Stimulated activated naive B cell treated with anti-CD40 and anti-IgM and Interleukin-4, amounts not matched to agents 10 μg/mL and 1 μg/mL and 100 μg/mL, for 72 hours (primary cell): ENCODE measurements at places on chromosomes 1 and 21.

- peaks cover 63% of the 10 kb centered on the region for H3K27me3 ChIP-seq
- peaks cover 9% of the 10 kb centered on the region for H3K4me1 ChIP-seq
- H3K36me3 ChIP-seq: no peaks in the 10 kb centered on the region
- H3K27ac ChIP-seq: no peak overlapping the region
- DNase-seq: no peak
- H3K4me3 ChIP-seq: peak overlapping the region; percentile 50
Observed at GRCh38 chr1:235650341-235651169, 971 bp upstream of the GNG4 start.

GRCh38 chr1:67646145-67647035, 38.6 kb upstream of the GADD45A start:
- H3K27me3 ChIP-seq: no peaks in the 10 kb centered on the region
- no peak for DNase-seq
- H3K36me3 ChIP-seq: no peaks in the 10 kb centered on the region

DNA sequence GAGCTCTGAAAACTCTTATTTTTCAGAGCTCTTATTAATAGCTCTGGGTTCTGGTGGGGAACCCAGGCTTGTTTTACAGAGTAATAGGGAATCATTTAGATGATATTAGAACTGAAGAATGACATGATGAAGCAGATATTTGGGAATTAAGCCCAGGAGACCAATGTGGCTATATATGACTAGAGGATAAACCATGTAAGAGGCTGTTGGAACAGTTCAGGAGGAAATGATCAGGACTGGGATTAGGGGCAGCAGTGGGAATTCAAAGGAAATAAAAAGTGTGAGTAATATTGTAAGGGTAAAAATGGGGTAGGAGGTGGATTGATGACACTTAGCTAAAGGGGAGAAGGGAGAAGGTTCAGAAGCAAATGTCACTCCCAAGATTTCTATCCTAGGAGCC, 58.6 kb downstream of the GIPC2 start:
- DNase-seq: no peak
- no peaks in the 10 kb centered on the region for H3K36me3 ChIP-seq
- no peaks in the 10 kb centered on the region for H3K27me3 ChIP-seq
- H3K27ac ChIP-seq: no peak overlapping the region

GRCh38 chr1:208951908-208952307, 631.6 kb upstream of the CAMK1G start:
- no peak overlapping the region for H3K27ac ChIP-seq
- no peaks in the 10 kb centered on the region for H3K36me3 ChIP-seq
- DNase-seq: no peak
- H3K4me1 ChIP-seq: no peaks in the 10 kb centered on the region
- no peak overlapping the region for H3K4me3 ChIP-seq

- DNase-seq: no peak
- H3K27me3 ChIP-seq: no peaks in the 10 kb centered on the region
- peaks cover 29% of the 10 kb centered on the region for H3K4me1 ChIP-seq
- H3K27ac ChIP-seq: no peak overlapping the region
Observed at GRCh38 chr1:41171266-41171874, 70.7 kb downstream of the SCMH1 start.

DNA sequence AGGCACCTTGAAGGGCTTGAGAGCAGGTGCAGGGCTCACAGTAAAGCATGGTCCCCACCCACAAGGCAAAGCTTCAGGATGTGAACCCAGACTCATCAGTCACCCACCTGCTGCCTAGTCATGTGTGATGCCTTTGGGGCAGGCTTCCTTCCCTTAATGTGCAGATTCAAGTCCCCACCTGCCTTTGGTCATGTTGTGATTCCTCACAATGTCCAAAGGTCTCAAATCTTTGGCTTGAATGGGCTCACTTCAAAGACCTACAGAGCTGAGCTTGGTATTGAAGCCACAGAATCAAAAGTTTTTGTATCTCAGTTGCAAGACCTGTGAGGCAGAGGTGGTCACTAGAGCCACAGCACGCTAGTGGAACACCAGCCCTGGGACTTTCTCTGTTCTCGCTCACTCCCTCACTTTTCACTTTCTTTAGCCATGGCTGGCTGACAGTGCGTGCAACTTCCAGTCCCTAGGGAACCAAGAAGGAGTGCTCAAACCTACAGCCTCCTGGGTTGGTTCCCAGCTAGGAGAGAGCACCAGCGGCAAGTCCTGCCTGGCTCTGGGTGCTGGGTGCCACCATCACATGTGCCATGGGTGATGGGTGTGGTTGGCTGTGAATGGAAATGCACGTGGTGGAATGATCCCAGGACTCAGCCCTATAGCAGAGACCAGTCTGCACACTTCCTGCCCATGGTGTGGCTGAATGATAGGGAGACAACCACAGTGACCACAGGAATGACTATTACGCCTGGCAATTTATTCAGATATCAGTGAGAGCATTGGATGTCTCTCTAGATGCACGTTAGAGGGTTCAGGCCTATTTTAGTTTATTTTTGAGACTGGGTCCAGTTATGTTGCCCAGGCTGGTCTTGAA, 26.4 kb upstream of the CLIC6 start:
- peak; percentile 40 for DNase-seq
- no peaks in the 10 kb centered on the region for H3K36me3 ChIP-seq
- H3K4me3 ChIP-seq: peak overlapping the region; percentile 13
- peaks cover 23% of the 10 kb centered on the region for H3K4me1 ChIP-seq
- peaks cover 4% of the 10 kb centered on the region for H3K27me3 ChIP-seq

DNA sequence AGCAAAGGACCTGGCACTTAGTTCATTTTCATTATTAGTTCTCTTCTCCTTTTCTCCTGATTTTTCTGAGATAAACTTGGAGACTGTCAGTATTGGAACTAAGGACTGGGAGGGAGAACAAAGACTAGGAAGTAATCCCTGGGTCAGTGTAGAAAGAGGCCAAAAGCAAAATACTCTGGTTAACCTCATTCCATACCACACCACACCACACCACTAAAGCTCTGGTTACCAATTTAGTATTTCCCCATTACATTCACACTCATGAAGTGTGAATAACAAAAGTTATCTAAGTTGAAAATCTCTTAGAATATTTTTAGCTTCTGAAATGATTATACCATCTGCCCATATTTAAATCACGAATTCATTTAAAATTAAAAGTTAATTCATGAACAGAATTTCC, 68.9 kb upstream of the DMRTA2 start:
- no peak overlapping the region for H3K4me3 ChIP-seq
- peaks cover 3% of the 10 kb centered on the region for H3K4me1 ChIP-seq
- no peaks in the 10 kb centered on the region for H3K27me3 ChIP-seq
- H3K36me3 ChIP-seq: peaks cover 63% of the 10 kb centered on the region
- H3K27ac ChIP-seq: no peak overlapping the region

- H3K36me3 ChIP-seq: peaks cover 1% of the 10 kb centered on the region
- no peak for DNase-seq
- H3K4me1 ChIP-seq: peaks cover 15% of the 10 kb centered on the region
- H3K27ac ChIP-seq: peak overlapping the region; percentile 48
Observed at GRCh38 chr1:41504114-41505035, 19.9 kb upstream of the EDN2 start.

DNA sequence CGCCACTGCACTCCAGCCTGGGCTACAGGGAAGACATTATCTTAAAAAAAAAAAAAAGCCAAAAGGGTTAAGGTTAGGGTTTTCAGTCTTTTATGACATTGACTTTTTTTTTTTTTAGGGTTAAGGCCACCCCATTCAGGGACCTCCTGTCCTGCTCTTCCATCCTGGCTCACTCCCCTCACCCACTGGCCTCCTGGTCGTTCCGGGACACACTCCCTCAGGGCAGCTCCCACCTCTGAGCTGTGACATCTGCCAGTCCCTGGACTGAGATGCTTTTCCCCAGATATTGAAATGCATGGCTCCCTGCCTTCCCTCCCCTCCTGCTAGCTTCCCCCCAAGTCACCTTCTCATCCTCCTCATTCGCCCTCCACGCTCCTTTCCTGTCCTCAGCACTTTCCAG, 9.6 kb downstream of the PLEKHG5 start:
- H3K4me1 ChIP-seq: peaks cover 10% of the 10 kb centered on the region
- no peaks in the 10 kb centered on the region for H3K36me3 ChIP-seq
- H3K27ac ChIP-seq: no peak overlapping the region
- H3K4me3 ChIP-seq: no peak overlapping the region
- no peak for DNase-seq
- peaks cover 34% of the 10 kb centered on the region for H3K27me3 ChIP-seq

DNA sequence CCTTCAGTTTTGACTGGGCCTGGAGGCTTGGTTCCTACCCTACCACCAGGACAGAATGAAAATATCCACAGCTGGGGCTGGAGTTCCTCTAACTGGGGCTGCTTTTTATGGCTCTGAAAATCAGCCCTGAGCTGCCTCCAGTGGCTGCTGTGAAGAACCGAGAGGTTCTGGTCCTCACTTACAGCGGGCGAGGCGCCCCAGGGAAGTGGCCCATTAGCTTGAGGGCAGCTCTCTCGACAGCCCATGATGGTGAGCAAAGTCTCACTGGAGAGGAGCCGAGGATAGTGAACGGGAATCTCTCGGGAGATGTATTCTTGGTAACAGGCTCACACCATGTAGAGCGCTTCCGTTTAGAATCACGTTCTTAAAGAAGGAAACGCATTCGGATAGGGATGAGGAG, 459.7 kb downstream of the KIF26B start:
- H3K4me1 ChIP-seq: no peaks in the 10 kb centered on the region
- DNase-seq: no peak
- H3K4me3 ChIP-seq: no peak overlapping the region
- no peak overlapping the region for H3K27ac ChIP-seq

- H3K36me3 ChIP-seq: peaks cover 32% of the 10 kb centered on the region
- no peak for DNase-seq
- H3K4me3 ChIP-seq: no peak overlapping the region
- H3K27ac ChIP-seq: peak overlapping the region; percentile 97
Observed at GRCh38 chr21:36068748-36069398, 951 bp upstream of the CBR1 start.

DNA sequence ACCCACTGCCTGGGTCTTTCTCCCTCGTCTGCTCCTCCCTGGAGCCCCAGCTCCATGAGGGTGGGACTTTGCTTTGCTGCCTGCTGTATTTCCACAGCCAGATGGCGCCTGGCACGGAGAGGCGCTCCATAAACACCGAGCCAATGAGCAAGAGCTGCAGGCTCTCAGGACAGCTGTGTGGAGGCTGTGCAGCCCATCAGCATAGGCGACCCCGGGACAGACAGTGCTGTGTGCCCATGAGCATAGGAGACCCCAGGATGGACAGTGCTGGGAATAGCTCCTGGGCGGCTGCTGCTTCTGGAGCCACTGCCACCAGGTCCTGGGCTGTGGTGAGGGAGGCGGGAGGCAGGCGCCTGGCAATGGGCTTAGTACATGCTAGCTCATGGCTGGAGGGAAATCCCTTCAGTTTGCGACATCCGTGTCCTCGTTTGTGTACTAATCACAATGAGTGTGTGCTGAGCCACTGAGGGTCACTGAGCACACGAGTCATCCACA, 29.2 kb downstream of the CEP104 start:
- peaks cover 64% of the 10 kb centered on the region for H3K36me3 ChIP-seq
- H3K4me3 ChIP-seq: no peak overlapping the region

DNA sequence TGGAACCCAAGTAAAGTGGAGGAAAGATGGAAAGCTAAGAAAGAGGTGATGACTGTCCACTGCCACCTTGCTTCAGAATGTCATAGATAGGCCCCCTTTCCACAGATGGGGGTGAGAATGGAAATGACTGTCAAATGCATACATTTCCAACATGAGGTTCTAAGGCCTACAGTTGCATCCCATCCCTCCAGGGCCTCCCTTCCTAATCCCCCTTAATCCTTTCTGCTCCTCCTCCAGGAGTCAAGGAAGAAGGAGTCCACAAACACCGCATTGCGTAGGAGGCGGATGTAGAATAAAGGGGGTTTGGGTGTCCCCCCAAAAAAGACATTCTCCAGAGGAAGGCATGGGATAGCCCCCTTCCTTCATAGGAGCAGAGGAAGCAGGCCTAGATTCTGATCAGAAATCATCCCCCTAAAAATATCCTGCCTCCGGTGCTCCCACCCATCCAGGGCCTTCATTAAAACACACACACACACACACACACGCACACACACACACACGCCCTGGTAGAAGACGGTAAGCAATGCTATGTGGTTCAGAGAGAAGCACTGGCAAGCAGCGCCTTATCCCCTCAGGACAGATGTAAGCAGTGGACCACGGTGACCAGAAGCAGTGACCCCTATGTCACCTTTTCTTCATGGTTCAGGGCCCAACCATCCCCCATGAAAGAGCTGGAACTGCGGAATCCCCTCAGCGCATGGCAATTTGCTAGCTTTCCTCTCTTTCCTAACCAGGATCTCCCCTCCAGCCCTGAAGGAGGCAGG, 2.0 kb downstream of the SV2A start:
- H3K4me3 ChIP-seq: peak overlapping the region; percentile 5
- H3K27me3 ChIP-seq: peaks cover 32% of the 10 kb centered on the region

DNA sequence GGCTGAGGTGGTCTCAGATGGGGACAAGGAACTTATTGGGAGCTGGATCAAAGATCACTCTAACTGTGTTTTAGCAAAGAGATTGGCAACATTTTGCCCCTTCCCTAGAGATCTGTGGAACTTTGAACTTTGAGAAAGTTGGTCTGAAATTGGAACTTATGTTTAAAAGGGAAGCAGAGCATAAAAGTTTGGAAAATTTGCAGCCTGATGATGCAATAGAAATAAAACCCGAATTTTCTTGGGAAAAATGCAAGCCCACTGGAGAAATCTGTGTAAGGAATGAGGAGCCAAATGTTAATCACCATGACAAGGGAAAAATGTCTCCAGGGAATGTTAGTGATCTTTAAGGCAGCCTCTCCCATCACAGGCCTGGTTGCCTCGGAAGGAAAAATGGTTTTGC, 17.2 kb downstream of the CFH start:
- no peak overlapping the region for H3K27ac ChIP-seq
- H3K27me3 ChIP-seq: no peaks in the 10 kb centered on the region

- DNase-seq: no peak
- no peak overlapping the region for H3K27ac ChIP-seq
- H3K4me3 ChIP-seq: no peak overlapping the region
- H3K27me3 ChIP-seq: peaks cover 36% of the 10 kb centered on the region
- H3K36me3 ChIP-seq: peaks cover 7% of the 10 kb centered on the region
- H3K4me1 ChIP-seq: peaks cover 5% of the 10 kb centered on the region
Observed at GRCh38 chr1:85585799-85586198, 5.2 kb downstream of the CCN1 start.

- no peaks in the 10 kb centered on the region for H3K36me3 ChIP-seq
- peaks cover 61% of the 10 kb centered on the region for H3K27me3 ChIP-seq
- peaks cover 33% of the 10 kb centered on the region for H3K4me1 ChIP-seq
- H3K27ac ChIP-seq: no peak overlapping the region
Observed at GRCh38 chr1:61050541-61051442, 31.6 kb upstream of the NFIA start.

GRCh38 chr1:156251527-156251926, 3.7 kb upstream of the PAQR6 start:
- H3K4me3 ChIP-seq: no peak overlapping the region
- H3K27me3 ChIP-seq: no peaks in the 10 kb centered on the region
- H3K36me3 ChIP-seq: peaks cover 20% of the 10 kb centered on the region
- no peak overlapping the region for H3K27ac ChIP-seq
- DNase-seq: no peak

DNA sequence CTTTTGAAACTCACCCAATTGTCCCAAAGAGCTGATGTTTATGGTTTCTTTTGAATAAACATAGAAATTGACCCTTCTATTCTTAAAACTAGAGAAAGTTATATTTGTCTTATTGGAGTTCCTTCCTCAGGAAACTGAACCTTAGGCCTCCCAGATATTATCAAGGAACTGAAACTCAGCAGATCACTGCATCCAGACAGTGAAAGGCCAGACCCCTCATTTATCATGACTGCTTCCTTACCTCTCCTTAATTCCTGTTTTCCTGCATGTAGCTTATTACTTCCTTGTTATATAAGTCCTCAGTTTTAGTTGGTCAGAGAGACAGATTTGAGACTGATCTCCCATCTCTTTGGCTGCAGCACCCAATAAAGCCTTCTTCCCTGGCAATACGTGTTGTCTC, 27.5 kb downstream of the SLC22A15 start:
- H3K27me3 ChIP-seq: no peaks in the 10 kb centered on the region
- DNase-seq: no peak
- H3K27ac ChIP-seq: no peak overlapping the region
- H3K4me1 ChIP-seq: peaks cover 5% of the 10 kb centered on the region
